ENCODE measurements at places on chromosomes 13 and 19.

DNA sequence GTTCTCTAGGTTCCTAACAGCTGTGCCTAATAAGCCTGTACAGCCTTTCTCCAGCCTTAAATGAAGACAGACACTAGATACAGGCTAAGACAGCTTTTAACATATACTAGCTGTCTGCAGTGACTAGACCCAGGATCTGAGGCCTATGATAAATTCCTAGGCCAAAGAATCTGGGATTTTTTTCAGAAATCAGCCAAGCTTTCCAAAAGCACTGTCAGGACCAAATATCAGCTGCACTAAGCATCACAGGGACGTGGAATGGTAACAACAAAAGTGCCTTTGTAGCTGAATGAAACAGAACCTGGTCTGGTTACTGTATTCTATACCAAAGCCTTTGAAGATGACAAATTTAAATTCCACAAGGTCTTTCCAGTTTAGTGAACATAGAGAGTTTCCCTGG, 77.9 kb upstream of the DOCK9 start:
- DNase-seq: no peak

GRCh38 chr19:48064509-48064908, 20.6 kb upstream of the CABP5 start:
- no peak for DNase-seq

- no peak for DNase-seq
Observed at GRCh38 chr13:78780708-78781107, 121.8 kb upstream of the OBI1 start.

DNA sequence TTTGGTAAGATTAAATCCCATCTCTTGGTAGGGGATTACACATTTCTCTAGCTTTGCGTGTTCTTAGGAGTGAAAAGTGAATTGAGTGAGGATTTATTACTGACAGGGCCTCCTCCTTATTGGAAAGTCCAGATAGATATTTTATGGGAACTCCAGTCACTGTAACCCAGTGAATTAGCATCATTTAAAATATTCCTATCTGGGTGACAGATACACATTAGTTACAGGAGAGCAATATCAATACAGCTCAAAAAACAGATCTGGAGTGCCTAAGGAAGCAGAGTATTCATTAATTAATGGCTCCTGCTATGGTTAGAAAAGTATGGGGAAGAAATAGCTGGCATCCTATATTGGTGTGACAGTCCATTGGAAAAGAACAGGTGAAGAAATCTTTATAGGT, 248.2 kb downstream of the SLITRK6 start:
- no peak for DNase-seq

- DNase-seq: no peak
Observed at GRCh38 chr13:102020611-102021216, 381.1 kb downstream of the FGF14 start.

- DNase-seq: peak; percentile 46
Observed at GRCh38 chr19:45952686-45953505, 20.8 kb downstream of the NOVA2 start.

DNA sequence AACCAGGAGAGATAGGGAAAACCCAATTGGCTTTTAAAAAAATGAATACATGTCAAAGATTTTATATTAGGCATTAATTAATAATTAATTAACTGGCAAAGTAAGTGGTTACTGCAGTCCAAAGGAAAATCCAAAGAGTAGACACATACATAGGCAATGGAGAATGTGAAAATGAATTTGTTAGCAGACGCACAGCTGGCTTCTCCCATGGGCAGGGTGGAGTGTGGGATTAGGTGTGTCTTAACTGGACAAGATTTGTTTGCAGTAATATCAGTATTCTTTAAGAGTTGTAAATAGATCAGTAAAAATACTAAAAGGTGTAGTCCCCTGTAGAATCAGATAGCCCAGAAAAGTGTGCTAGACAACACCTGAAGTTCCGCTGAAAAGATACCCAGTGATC, 58.7 kb downstream of the DHRS12 start:
- no peak for DNase-seq

DNA sequence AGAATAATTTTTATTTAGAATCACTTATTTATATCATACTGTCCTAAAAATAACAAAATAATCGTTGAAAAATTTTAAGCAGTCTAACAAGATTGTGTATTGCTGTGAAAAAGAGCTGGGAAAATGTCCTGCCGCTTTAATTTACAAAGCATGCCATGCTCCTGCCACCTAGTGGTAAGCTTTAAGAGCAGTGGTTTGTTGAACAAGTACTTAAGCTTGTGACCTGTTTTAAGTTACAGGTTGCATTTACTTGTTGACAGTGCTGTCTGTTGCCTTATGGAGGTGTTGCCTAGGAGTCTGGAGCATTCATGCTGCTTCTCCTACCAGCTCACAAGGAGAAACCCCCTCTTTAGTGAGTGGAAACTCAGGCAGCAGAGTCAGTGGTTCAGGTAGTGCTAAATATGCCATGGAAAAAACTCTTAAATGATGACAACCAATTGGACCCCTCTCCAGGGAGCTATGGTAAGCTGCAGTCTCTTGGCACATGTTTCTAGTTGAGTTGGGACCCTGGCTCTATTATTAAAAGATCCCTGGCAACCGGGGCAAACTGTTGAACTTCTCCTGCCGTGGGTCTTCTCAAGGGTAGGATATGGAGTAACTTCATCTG, 68.4 kb downstream of the SPATA13 start:
- no peak for DNase-seq

DNA sequence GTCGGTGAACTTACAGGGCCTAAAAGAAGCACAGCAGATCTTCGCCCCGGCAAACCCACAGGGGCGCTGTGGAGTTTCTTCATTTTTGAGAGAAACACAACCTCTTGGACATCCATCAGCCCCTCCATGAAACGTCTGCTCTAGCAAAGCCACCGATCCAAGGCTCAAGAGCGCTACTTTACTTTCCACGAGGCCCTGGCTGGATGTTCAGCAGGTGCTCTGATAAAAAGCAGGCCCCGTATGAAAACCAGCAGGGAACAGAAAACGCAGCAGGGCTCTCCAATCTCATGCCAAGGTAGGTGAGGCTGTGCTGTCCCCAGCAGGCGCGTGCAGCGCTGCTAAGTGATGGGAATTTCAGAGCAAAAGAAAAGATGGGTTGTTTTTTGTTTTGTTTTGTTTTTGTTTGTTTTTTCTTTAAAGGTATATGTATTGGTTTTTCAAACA, 86.7 kb downstream of the IRS2 start:
- DNase-seq: no peak

- DNase-seq: no peak
Observed at GRCh38 chr13:36212789-36213188, 1.6 kb downstream of the SOHLH2 start.

- DNase-seq: no peak
Observed at GRCh38 chr19:30920222-30920621, 429.0 kb downstream of the TSHZ3 start.

DNA sequence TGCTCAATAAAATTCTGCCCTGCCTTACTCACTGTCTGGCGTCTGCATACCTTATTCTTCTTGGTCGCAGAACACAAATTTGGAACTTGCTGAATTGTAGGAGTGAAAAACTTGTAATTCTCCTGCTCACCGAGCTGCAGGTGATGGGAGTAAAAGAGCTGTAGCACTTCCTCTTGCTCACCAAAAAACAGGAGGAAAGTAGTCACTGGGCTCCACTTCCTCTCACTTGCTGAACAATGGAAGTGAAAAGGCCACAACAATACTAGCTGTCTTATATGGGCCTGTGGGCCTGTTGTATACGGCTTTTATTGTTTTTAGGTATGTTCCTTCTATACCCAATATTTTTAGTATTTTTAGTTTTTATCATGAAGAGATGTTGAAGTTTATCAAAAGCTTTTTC, 978.7 kb downstream of the SLITRK5 start:
- DNase-seq: no peak

GRCh38 chr13:60584976-60585375, 188.0 kb downstream of the TDRD3 start:
- DNase-seq: no peak

GRCh38 chr19:45506246-45506988, 862 bp upstream of the VASP start:
- peak; percentile 95 for DNase-seq

Measured in HL-60 (cell line).